ENCODE measurements at places on chromosomes 4 and X.

GRCh38 chrX:21740329-21741274, 17.3 kb downstream of the SMPX start:
- no peak for DNase-seq

DNA sequence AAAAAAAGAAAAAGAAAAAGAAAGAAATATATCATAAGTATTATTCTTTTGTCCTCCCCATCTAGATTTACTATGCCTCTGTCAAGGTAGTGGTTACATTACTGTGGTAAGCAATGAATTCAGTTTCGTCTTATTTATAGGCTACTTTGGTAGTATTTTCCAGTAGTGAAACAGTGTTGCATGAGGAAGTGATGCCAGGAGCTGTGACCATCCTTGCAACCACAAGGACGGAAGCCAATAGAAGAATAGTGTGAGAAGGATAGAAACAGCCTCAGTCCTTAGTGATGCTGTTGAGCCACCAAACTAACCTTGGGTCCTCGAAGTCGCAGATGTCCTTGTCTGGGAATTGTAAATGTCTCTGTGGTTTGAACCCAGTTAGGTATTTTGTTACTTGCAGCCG, 328.5 kb downstream of the PPP3CA start:
- no peak for DNase-seq

DNA sequence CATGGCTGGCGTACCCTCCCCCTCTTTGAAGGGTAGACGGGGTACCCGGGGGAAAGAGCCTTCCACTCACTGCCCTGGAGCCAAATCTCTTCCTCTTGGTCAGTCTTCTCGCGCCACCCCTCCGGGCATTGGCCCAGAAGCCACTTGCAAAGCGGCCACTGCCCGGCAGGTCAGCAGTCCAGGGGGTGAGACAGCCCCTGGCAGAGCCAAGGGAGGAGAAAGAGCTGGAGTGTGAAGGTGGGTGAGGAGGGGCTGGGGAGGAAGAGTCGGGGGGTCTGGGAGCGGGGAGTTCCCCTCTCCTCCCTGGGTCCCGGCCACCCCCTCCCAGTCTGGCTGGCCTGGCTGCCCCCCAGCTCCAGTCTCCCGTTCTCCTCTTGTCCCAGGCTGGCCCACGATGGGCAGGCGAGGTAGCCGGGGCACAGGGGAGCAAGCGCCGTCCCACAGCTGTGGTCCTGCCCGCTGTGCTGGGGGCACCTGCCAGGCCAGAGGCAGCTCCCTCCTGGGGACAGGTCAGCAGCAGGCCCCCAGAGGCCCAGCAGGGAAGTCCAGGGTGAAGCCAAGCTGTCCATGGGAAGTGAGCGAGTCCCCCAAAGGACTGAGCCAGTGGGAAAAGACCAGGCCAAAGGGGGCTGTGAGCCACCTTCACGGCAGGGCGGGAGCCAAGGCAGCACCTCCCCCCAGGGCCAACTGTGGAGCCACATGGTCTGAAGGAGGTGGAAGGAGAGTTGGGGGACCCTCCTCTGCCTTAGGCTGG, 21.6 kb upstream of the DUSP9 start:
- DNase-seq: no peak

- DNase-seq: no peak
Observed at GRCh38 chr4:53854991-53855568, 209.3 kb downstream of the CHIC2 start.

DNA sequence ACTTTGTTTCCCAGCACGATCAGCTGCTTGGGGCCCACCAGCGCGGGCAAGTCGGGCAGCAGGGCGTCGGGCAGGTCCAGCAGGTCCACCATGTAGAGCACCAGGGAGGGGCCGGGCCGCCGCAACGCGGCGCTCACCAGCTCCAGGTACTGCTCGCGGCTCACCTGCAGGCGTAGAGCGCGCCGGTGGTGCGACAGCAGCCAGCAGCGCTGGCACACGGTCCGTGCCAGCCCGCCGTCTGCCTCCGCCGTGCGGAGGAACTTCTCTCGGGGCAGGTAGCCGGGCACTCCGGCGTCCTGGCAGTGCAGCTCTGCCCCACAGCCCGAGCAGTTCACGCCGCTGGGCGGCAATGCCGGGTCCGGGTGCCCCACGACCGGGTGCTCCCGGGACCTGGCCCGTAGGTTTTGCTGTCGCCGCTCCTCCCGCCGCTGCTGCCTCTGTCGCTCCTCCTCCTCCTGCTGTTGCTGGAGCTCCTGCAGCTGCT, 527 bp downstream of the NOA1 start:
- peak; percentile 46 for DNase-seq

DNA sequence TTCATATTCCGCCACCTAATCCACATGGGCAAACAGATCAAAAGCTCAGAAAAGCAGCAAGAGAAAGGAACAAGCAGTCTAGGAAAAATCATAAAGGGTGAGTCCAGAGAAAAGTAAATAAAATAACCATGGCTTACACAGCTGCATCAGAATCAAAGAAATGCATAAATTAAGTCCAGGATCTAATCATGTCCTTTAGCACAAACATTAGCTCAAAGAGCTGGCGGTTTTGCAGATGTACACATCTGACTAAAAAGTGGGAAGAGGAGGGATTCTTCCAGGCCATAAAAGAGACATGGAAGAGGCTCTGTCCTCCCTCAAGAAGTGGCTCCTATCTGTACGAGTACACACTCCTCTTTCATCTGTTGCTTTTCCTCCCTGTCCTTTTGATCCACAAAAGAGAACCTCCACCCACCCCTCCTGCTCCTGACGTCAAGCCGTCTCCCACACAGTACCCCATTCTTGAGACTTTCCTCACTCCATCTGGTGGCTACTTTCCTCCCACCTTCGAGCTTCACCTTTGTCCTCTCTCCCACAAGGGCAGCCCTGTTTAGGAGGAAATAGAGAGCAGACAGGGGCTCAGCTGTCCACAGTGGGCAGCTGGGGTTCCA, 92.5 kb downstream of the RASL11B start:
- DNase-seq: no peak

Data from T-helper 17 cell (primary cell).